Central memory CD8-positive, alpha-beta T cell (primary cell): ENCODE measurements at places on chromosomes 1 and 21.

GRCh38 chr1:154190550-154190949, 1.4 kb downstream of the TPM3 start:
- no peaks in the 10 kb centered on the region for H3K36me3 ChIP-seq
- no peak overlapping the region for H3K27ac ChIP-seq
- no peak for DNase-seq
- peaks cover 55% of the 10 kb centered on the region for H3K27me3 ChIP-seq

- peaks cover 10% of the 10 kb centered on the region for H3K4me1 ChIP-seq
- H3K27ac ChIP-seq, result no peak overlapping the region
Measured at GRCh38 chr1:52676249-52676903, 21.8 kb downstream of the COA7 start.

DNA sequence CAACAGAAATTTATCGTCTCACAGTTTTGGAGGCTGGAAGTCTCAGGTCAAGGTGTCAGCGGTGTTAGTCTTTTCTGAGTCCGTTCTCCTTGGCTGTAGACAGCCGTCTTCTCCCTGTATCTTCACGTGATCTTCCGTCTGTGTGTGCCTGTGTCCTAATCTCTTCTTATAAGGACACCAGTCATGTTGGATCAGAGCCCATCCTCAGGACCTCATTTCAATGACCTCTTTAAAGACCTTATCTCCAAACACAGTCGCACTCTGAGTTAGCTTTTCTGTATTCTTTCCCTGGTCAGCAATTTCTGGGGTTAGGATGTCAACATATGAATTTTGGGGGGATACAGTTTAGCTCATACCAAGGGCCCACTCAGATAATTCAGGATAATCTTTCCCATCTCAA, 247.7 kb downstream of the PRDM2 start:
- H3K36me3 ChIP-seq, result peaks cover 1% of the 10 kb centered on the region
- no peak for DNase-seq
- H3K27ac ChIP-seq, result no peak overlapping the region
- peaks cover 46% of the 10 kb centered on the region for H3K27me3 ChIP-seq
- H3K4me3 ChIP-seq, result no peak overlapping the region

DNA sequence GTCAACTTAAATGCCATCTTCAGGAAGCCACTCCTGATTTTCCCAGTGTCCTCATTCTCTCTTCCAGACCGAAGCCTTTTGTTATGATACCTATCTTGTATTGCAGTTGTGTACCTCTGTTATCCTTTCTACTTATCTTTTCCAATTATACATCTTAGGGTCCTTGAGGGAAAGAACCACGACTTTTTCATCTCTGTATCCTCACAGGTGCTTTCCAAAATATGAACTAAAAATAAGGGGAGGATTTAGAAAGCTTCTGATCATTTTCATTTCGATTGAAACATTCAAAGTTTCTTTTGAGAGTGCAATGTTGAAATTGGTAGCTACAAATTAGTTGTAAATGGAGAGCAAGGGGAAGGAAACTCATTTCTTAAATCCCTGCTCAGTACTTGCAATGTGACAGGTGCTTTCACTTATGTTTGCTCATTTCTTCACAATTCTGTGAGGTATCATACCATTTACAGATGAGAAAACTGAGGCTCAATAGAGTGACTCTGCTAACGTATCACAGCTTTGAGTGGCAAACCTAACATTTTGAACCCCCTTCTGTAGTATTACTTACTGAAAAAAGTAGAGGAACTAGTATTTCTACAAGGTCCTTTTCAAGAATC, 24.2 kb downstream of the SLC19A2 start:
- no peak for DNase-seq
- no peaks in the 10 kb centered on the region for H3K36me3 ChIP-seq
- H3K4me1 ChIP-seq, result peaks cover 4% of the 10 kb centered on the region
- H3K27me3 ChIP-seq, result peaks cover 8% of the 10 kb centered on the region
- no peak overlapping the region for H3K27ac ChIP-seq

DNA sequence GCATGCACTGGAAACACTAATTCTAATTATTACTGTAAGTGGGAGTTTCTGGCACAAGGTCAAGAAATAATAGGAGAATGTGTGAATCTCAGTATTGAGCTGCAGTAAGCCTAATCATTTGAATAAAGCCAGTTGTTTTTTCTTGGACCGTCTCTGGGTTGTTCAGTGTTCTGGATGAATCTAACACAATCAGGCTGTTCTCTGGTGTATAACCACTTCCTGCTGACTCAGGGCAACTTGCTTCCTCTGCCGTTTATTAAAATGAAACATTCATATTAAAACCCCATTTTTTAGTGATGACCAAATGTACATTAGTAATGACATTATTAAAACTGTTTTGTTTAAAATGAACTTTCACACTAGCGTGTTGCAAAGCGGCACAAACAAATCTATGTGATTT, 273.1 kb upstream of the SNX7 start:
- H3K4me1 ChIP-seq, result peaks cover 30% of the 10 kb centered on the region
- peak overlapping the region; percentile 61 for H3K4me3 ChIP-seq
- peak overlapping the region; percentile 75 for H3K27ac ChIP-seq
- no peaks in the 10 kb centered on the region for H3K36me3 ChIP-seq

- no peaks in the 10 kb centered on the region for H3K4me1 ChIP-seq
- H3K4me3 ChIP-seq, result no peak overlapping the region
- DNase-seq, result no peak
- peaks cover 66% of the 10 kb centered on the region for H3K27me3 ChIP-seq
- H3K36me3 ChIP-seq, result peaks cover 2% of the 10 kb centered on the region
Measured at GRCh38 chr21:45050345-45050796, 24.0 kb upstream of the ADARB1 start.

DNA sequence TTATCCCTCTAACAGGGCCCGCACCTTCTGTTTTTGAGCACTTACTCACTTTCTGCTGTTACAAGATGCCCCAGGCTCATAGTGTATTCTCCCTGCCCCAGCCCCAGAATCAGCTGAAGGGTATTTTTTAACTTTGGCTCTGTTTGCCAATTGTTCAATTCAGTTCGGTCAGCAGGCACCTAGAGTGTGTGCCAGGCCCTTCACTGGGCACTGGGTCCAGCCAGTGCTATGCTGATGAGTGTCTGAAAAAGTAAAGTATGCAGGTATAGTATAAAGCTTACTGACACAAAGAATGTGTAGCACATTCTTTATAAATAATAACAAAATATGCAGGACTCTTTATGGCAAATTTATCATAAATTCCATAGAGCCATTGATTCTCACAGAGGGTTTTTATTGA, 35.0 kb downstream of the FHAD1 start:
- no peak overlapping the region for H3K27ac ChIP-seq
- no peaks in the 10 kb centered on the region for H3K4me1 ChIP-seq
- peaks cover 46% of the 10 kb centered on the region for H3K27me3 ChIP-seq
- no peak for DNase-seq

- H3K27ac ChIP-seq, result no peak overlapping the region
- peak overlapping the region; percentile 66 for H3K4me3 ChIP-seq
- DNase-seq, result no peak
- peaks cover 96% of the 10 kb centered on the region for H3K27me3 ChIP-seq
- H3K36me3 ChIP-seq, result peaks cover 2% of the 10 kb centered on the region
Measured at GRCh38 chr1:114152508-114153260, 985 bp downstream of the SYT6 start.

DNA sequence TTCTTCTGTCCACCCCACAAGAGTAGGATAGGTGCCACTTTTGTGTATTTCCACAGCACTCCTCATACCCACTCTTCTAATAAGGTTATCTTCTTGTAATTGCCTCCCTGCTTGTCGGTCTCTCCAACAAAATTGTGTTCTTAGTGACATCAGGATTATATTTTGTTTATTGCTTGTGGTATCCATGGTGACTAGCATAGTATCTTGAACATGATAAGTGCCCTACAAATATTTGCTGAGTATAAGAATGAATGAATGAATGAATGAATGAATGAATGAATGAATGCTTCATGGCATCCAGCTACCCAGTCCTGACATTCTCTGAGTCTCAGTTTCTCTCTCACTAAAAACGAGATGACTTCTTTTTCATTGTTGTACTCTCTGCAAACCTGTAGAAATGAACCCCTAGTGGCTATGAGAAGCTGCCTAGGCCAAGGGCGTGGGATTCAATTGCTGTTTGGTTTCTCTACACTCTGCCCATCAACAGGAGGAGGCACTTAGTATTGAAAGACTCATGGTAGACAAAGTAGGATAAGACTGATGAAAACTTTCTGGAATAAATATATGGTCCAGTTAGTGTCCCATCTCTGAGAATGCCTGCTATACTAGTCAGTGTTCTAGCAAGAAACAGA, 121.0 kb downstream of the TMEM53 start:
- no peak for DNase-seq
- no peaks in the 10 kb centered on the region for H3K36me3 ChIP-seq
- H3K27me3 ChIP-seq, result no peaks in the 10 kb centered on the region
- H3K4me3 ChIP-seq, result no peak overlapping the region

DNA sequence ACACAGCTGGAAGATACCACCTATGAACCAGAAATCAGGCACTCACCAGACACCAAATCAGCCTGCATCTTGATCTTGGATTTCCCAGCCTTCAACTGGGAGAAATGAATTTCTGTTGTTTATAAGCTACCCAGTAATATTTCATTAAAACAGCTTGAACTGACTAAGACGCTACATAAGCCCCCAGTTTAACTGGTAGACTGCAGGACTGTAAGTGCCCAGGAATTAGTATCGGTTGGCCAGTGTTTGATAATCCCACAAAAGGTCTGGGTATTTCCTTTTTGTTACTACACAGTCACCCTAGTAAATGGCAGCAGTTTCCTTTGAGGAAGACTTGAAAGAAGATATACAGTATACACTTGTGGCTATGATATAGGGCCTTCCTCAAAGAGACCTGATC, 7.3 kb upstream of the SLC35D1 start:
- peaks cover 14% of the 10 kb centered on the region for H3K27me3 ChIP-seq
- H3K36me3 ChIP-seq, result no peaks in the 10 kb centered on the region
- DNase-seq, result no peak
- H3K27ac ChIP-seq, result no peak overlapping the region
- no peak overlapping the region for H3K4me3 ChIP-seq

- H3K36me3 ChIP-seq, result peaks cover 16% of the 10 kb centered on the region
- H3K4me3 ChIP-seq, result peak within 1 kb of the TSS; percentile 98
- no peaks in the 10 kb centered on the region for H3K27me3 ChIP-seq
- DNase-seq, result peak; percentile 78
- H3K27ac ChIP-seq, result peak within 1 kb of the TSS; percentile 98
- peaks cover 34% of the 10 kb centered on the region for H3K4me1 ChIP-seq
Measured at GRCh38 chr1:243254927-243255790, at the start of gene CEP170. CEP170 (minus strand) TSS chr1:243255281; CDS start chr1:243225280, 30,001 bp downstream.
